ENCODE measurements at places on chromosomes 7 and 10.

GRCh38 chr10:129908406-129908805, 55.7 kb downstream of the EBF3 start:
- DNase-seq: no peak

GRCh38 chr10:106980495-106981451, 183.7 kb downstream of the SORCS1 start:
- no peak for DNase-seq

DNA sequence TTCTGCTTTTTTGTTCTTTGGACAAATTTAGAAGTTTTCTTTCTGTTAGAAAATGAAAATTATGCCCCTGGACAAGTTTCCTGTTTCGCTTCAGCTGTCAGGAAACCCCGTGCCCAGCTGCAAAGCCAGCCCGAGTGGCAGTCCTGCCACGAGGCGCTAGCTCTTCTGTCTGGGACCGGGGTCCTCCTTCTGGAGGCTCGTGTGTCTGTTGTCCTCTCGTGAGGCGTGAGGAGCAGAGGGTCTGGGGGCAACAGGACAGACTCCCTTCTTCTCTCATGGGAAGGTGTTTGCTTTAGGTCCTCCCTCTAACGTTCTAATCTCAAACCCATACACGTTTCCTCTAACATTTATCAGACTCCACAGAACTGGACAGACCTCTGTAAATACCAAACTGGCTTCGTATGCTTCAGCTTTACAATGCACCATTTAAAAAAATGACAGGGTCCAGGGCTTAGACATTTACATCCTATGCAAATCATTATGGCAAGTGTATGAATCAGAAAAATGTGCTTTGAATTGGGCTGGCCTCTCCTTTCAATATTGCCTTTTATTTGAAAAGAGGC, 184.5 kb upstream of the SHH start:
- no peak for DNase-seq

- DNase-seq: peak; percentile 28
Measured at GRCh38 chr10:15642095-15642494, 77.6 kb downstream of the ITGA8 start.

- DNase-seq: no peak
Measured at GRCh38 chr7:102287111-102287980, 678 bp downstream of the SH2B2 start.

GRCh38 chr7:501526-501925, 18.1 kb downstream of the PDGFA start:
- no peak for DNase-seq

DNA sequence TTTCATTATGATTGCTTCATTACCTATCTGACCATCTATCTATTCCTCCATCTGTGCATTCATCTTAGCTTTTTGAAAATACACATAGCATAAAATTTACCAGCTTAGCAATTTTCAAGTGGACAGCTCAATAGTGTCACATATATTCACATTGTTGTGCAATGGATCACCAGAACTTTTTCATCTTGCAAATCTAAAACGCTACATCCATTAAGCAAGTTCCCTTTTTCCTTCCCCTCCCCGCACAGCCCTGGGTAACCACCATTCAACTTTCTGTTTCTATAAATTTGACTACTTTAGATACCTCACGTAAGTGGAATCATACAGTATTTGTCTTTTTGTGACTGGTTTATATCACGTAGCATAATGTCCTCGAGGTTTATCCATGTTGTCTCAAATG, 78.0 kb upstream of the ADRB1 start:
- no peak for DNase-seq

DNA sequence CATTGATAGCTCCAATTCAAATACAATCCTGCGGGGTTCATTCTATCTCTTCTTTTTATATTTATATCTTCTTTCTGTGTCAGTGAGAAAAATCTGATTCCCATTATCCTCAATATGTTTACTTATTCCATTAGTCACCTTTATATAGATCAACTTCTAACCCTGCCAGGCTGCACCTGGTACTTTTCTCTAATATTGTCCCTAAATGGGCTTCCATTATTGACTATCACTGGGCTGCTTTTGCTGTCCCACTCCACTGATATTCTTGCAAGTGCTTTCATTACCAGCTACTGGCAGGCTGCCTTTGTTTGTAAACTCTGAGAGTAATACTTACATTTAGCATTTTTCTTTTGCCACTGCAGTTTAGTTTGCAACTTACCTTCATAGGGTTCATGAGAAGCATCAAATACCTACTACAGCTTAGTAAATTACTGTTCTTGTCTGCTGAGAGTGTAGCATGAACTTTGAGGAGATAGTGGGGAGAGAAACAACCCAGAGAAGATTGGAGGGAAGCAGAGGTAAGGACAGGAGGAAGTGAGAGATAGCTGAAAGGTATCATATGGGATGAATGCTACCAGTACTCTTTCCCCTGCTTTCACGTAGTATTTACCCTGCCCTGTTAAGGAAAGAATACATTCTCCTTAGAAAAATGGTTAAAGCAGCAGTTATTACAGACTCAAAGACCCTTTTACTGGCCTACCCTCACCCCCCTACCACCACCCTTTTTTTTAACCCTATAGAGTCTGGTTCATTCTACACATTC, 119.1 kb downstream of the PHTF2 start:
- no peak for DNase-seq

DNA sequence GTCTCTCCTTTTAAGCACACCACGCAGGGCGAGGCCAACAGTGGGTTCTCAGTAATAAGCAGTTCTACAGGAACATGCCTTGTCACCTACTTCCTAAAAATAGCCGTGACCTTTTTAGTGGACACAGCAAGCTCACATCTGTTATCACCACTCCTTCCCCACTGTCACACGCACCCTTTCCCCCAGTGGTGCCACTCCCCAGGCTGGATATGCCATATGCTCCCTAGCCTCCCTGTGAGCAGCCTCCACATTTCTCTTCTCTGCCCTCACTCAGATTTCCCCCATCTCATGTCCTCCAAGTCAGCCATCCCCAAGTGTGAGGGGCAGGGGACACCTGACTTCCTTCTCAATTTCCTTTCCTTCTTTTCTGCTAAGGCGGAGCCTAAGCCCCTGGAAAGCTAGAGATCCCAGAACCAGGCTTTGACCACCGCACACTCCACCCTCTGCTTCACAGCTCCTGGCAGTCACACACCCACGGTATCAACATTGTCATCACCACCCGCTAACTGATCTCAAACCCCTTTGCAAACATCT, 3.7 kb downstream of the ANXA11 start:
- no peak for DNase-seq

Measured in AG09319 (cell line).